Activated CD8-positive, alpha-beta memory T cell treated with anti-CD3 and anti-CD28 coated beads for 24 hours (primary cell): ENCODE measurements at places on chromosomes 11 and 22.

GRCh38 chr11:87368858-87369480, 331.2 kb downstream of the TMEM135 start:
- DNase-seq, result no peak

- DNase-seq, result no peak
Measured at GRCh38 chr11:103582351-103582909, 454.0 kb upstream of the DDI1 start.

DNA sequence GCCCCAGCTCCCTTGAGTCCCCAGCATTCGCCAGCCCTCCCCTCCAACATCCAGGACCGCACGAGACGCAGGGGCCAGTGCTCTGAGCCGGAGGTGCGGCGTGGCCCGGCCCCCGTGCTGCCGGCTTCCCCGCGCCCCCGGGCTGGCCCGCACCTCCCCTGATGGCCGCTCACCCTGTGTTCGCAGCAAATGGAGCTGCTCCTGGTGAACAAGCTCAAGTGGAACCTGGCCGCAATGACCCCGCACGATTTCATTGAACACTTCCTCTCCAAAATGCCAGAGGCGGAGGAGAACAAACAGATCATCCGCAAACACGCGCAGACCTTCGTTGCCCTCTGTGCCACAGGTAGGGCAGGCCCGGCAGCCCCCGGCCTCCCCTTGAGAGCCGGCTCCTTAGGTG, 2.7 kb downstream of the CCND1 start:
- no peak for DNase-seq

- DNase-seq, result no peak
Measured at GRCh38 chr22:26056455-26057200, 112.6 kb upstream of the SEZ6L start.

DNA sequence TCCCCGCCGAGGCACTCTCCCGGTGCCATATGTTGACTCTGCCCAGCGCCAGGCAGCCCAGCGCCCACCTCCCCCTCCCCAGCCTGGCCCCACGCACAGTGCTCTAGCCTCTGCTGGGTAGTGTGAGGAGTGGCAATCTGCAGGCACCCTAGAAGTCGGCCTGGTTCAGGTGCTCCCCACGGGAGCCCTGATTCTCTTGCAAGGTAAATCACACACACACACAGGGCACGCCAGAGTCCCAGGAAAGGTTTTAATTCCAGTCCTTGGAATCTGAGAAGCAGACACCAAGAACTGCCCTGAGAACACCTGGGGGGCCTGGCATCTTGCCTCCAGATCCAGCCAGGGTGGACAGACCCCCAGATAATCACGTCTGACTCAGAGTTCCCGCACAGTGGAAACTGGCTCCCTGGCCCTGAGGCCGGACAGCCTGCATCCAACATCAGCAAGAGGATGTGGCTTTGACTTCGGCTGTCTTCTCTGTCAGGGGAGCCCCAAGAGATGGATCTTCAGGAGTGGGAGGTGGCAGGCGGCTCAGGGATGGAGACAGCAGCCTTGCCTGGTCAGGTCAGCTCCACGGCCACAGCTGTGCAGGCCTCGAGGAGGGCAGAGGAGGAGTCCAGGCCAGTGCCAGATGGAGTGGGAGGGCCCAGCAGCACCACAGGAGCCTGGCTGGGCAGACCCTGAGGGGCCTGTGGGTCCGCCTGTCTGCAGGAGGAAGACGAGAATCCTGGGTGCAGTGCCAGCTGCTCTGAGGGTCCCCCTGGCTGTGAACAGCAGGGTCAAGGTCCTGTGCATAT, 1.1 kb upstream of the RIN1 start:
- no peak for DNase-seq

- DNase-seq, result no peak
Measured at GRCh38 chr22:42376711-42377554, 55.3 kb downstream of the NFAM1 start.

GRCh38 chr22:33162196-33162595, 104.0 kb upstream of the SYN3 start:
- DNase-seq, result no peak

- no peak for DNase-seq
Measured at GRCh38 chr11:116232364-116232828, 540.4 kb downstream of the BUD13 start.

- no peak for DNase-seq
Measured at GRCh38 chr11:55607545-55607944, at the start of gene OR4C11. TSS of gene OR4C11 (minus strand) at chr11:55607645. CDS start at chr11:55604373, 3,272 bp downstream.

DNA sequence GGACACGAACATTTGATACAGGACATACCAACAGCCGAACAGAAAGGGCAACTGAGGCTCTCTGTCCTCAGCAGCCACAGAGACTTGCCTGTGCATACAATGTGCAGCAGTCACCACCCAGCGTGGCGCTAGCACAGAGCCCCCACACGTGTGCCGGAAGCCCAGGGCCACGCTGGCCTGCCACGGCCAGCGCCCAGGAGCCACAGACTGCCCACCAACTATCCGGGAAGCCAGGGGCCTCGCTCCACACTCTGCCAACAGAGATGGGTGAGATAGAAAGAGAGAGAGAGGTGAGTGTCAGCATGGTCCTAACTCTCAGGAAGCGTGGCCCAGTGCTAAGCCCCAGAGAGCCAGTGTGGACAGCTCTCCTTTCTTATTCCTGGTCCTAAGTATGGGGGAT, 11.7 kb downstream of the TMPRSS5 start:
- DNase-seq, result no peak

DNA sequence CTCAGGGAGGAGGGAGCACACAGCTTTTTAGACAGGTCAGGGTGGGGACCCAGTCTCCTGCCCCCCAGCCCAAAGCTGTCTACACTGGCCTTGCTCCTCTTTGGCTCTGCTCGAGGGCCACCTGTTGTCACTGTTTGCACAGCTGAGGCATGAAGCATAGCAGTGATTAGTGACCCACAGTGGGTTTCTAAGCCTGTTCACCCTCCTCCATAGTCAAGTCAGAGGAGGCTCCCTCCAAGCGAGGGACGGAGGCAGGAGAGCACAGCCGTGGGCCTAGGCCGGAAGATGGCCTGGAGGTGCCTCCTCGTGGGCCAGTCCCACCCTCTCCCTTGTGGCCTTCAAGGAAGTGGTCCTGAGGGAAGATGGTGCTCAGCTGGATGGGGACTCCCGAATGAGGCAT, 241.1 kb downstream of the GRIK4 start:
- DNase-seq, result no peak

GRCh38 chr11:107858217-107859070, at the start of gene SLC35F2:
TSS of gene SLC35F2 (minus strand) at chr11:107858787. CDS start at chr11:107858767, 20 bp downstream.
- peak; percentile 90 for DNase-seq

- DNase-seq, result no peak
Measured at GRCh38 chr11:19573666-19574065, 139.0 kb upstream of the NAV2 start.

GRCh38 chr22:46075764-46076531, 74.4 kb upstream of the PPARA start:
- no peak for DNase-seq

DNA sequence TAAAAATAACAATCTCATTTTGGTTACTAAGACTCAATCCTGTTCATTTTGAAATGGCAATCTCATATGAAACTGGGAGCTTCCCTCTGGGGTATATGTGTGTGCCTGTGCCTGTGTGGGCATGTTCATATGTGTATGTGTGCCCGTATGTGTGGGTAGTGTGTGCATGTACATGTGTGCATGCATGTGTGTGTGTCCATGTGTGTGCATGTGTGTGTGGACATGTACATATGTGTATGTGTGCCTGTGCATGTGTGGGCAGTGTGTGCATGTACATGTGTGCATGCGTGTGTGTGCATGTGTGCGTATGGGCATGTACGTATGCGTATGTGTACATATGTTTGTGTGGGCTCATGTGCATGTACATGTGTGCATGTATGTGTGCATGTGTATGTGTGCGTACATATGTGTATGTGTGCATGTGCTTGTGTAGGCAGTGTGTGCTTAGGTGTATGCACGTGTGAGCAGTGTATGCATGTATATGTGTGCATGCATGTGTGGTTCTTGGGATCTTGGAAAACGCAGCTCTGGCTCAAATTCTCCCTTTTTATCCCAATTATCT, 24.5 kb upstream of the CACNG2 start:
- no peak for DNase-seq

- DNase-seq, result no peak
Measured at GRCh38 chr22:19892925-19893324, 38.3 kb upstream of the GNB1L start.

- no peak for DNase-seq
Measured at GRCh38 chr22:39475902-39476301, 19.1 kb downstream of the MGAT3 start.

DNA sequence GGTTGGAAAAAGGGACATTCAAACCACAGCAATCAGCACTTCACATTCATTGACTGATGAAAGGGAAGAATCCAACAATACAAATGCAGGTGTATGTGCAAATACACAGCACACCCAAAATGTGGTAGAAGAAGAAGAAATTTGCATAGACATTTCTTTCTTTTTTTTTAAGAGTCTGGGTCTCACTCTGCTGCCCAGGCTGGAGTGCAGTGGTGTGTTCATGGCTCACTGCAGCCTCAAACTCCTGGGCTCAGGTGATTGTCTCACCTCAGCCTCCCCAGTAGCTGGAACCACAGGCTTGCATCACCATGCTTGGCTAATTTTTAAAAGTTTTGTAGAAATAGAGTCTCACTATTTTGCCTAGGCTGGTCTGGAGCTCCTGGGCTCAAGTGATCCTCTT, 21.9 kb downstream of the CARS1 start:
- DNase-seq, result no peak

DNA sequence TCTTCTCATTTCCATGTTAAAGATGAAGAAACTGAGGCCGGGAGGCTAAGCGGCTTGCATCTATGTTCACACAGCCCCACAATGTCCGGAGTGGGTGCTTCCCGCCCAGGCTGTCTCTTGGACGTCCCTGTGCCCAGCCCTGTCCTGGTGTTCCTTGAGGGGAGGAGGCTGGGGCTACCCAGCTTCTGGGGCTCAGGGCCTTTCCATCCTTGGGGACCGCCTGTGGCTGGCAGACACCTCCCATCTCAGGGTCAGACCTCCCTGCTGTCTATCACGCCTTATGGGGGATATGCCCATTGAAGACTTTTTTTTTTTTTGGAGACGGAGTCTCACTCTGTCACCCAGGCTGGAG, 95.5 kb downstream of the WNT7B start:
- DNase-seq, result no peak

GRCh38 chr22:19058713-19059451, 63.3 kb downstream of the DGCR2 start:
- peak; percentile 49 for DNase-seq

- DNase-seq, result no peak
Measured at GRCh38 chr11:27196203-27196897, 155.7 kb downstream of the BBOX1 start.
